ENCODE measurements at places on chromosomes 16 and 17.

DNA sequence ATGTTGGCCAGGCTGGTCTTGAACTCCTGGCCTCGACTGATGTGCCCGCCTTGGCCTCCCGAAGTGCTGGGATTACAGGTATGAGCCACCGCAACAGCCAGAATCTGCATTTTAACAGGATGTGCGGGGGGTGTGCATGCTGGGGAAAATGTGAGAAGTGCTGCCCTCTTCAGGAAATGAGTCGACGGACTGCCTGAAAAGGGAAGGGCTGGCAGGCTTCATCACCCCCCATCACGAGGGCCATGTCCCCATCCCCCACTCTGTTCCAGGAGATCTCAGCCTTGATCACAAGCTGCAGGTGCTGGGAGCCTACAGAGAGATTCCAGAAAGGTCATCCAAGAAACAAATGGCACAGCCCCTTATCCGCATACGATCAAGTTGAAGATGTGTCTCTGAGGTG lies 195.3 kb upstream of the RPL38 start:
- DNase-seq = peak; percentile 30

- no peak for DNase-seq
Observed at GRCh38 chr17:48601207-48601538, 3.6 kb downstream of the HOXB6 start.

DNA sequence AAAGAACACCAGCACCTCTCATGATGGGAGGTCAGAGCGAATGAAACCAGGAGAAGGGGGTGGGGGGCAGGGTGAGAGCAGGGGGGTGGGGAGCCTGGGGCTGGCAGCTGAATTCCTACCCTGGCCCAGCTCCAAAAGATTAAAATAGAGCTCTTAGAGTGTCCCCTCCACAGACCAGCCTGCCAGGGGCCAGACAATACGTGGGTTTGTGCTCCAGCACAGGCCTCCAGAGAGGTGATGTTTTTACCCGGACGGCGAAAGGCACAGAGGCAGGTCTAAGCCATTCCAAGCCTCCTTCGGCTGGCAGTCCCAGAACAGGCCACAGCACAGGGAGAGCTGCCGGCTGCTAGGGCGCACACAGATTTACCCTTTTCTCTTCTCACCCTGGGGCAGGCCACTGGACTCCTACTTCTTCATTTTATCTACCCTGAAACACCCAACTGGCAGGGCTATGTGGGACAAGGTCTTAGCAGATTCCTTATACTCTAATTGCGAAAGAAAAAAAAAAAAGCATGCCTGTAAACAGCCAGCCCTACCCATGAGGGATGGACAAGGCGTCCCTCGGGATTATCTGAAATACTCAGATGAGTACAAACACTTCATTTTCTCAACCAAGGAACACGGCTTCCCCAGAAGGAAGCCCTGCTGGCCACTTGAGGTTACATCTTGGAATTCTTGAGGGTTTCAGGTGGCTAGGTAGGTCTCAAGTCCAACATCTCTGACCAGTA lies 71.9 kb upstream of the NOG start:
- no peak for DNase-seq

DNA sequence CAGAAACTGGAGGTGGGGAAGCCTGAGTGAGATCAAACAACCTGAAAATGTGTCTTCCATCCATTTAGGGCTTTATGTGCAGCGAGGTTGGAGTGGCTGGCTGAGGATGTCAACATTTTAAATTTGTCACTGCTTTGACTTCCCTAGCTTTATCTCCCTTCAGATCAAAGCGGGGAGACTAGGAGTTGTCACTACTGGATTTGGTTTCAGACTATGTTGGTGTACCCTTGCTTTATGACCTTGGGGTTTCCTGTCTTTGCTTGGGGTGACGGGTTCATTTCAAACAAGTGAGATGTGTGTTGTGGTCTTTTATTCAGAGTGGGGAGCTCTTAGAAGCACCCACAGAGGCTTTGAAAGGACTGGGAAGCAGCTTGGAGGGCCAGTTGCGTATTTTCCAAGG lies 25.6 kb downstream of the MSI2 start:
- no peak for DNase-seq

GRCh38 chr17:76709077-76709950 lies 1.5 kb downstream of the MXRA7 start:
- DNase-seq = no peak

- peak; percentile 59 for DNase-seq
Observed at GRCh38 chr17:44865231-44865660, 17.6 kb downstream of the HIGD1B start.

GRCh38 chr17:55452139-55452790 lies 30.6 kb upstream of the MMD start:
- DNase-seq = no peak

DNA sequence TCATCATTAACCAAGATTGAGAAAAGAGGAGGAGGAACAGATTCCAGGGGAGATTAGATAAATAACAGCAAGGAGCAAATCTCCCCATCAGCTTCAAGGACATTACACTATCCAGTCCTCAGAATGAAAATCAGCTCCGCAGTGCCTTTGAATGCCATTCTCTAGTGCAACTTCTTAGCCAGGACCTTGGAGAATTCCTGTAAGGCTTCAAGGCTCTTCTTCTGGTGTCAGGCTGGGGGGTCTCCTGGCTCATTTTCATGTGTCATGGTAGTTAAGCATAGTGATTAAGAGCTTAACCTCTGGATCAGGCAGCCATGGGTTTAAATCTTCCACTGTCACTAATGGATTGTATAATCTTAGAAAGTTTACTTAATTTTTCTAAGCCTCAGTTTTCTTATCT lies 137.3 kb upstream of the CCL2 start:
- no peak for DNase-seq

DNA sequence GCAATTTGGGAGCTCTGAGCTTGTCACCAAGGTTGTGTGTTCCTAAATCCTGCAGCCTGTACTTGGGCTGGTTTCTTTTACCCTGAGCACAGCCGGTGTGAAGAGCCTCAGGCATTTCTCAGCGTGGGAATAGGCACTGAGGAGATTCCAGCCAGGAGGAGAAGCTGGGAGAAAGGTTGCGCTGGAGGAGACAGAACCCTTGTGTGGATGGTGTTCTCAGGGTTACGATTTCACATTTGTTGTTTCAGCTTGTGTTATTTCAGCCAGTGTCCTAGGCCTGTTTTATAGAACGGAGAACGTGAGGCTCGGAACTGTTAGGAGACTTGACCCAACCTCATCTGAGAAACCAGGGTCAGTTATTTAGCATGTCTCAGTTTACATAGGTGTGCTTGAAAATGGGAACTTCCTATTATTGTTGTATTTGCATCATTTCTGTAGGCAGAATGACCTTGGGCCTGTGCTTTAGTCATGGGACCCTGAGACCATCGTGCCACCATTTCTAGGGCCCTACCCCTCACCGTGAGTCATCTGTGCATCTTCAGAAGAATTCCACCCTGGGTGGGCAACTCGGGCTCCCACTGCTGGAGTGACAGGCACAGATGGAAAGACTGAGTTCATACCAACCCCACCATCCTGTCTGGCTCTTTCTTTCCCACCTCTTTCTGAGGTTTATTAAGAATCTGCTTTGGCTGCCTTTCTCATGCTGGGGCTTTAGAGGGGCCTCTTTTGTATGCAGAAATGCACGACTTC lies 134.9 kb downstream of the MSI2 start:
- no peak for DNase-seq

DNA sequence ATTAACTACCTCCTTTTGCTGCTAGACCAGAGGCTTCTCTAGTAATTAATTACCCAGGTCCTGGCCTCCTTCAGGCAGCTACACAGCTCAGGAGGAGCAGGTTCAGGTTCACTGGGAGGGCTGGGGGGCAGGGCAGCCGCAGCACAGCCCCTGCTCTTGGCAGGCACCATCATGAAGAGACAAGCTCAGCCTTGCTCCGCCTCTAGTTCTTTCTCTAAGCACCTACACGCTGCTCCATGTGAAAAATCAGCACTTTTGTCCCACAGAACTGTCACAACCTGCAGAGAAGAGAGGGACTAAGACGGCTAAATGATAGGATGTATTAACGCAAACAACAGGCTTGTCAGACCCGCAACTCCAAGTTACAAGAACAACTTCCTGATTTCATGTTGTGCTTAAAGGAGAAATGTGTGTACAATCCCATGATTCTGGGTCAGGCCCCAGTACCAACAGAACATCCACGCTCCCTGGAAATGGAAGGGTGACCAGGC lies 53.4 kb downstream of the GRB2 start:
- DNase-seq = no peak

GRCh38 chr16:15034266-15035162 lies 21.4 kb downstream of the NTAN1 start:
- no peak for DNase-seq

DNA sequence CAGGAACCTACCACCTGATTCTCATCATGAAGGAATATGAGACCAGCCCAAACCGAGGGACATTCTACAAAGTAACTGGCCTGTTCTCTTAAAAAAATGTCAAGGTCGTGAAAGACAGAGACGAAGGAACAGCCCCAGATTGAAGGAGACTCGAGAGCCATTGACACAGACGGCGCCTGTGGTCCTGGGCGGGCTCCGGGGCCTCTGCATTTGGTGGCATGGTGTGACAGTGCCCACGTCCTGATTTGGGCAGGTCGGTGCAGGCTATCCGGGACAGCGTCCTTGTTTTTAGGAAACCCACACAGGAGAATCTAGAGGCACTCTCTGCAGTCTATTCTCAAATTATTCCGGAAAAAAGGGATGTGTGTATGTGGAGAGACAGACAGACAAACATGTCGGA lies 64.1 kb downstream of the ADCY9 start:
- no peak for DNase-seq

Data from T-helper 1 cell (primary cell).